ENCODE measurements at places on chromosomes 4 and X. TPM values are rescaled to one million over a fixed set of nuclear protein-coding genes. Genes with fewer than 3 reads are reported as not detected.
A peak's percentile ranks its signal among the peaks of the same experiment; 100 is the strongest.

Gene PPEF2
- not detected for total RNA-seq

DNA sequence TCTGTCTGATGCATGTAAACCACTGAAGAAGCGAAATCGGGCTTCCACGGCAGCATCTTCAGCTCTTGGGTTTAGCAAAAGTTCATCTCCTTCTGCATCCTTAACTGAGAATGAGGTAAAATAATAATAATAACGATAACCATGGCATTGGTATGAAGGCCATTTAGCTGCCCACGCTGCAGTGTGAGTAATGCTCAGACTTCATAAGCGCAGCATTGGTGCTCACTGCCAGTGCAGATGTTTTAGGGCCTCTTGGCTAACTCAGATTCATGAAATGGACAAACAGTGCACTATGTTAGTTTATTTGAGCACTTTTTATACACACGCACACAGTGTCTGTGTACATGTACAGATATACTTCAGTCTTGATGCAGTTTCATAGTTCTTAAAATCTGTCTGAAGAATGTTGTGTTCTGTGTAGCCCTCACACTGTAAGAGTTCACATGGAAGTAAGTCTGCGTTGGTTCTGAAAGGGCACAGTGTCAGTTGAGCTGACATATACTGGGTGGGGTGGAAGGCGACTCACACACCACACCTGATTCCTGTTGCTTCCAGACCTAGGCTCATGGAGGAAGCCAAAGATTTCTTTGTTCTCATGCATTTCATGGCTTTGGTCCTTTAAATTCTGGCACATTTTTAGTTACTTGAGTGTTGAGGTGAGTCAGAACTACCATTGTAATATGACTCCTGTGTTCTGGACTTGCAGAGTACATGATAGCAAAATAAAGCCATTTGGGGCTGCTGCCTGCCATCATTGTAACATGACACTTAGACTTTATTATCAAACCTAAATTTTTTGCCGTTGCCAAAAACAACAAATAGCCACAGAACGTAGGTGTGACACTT lies 68.7 kb downstream of the NSD2 start:
- DNase-seq: peak; percentile 91

Gene APLN
- 0.60 TPM for total RNA-seq

Gene SMAD1
- total RNA-seq: 7.5 TPM

- no peak for DNase-seq
Observed at GRCh38 chr4:149187726-149188125, 627.9 kb downstream of the IQCM start.

- peak; percentile 4 for DNase-seq
Observed at GRCh38 chr4:60020389-60020788, 1179.7 kb upstream of the ADGRL3 start.

DNA sequence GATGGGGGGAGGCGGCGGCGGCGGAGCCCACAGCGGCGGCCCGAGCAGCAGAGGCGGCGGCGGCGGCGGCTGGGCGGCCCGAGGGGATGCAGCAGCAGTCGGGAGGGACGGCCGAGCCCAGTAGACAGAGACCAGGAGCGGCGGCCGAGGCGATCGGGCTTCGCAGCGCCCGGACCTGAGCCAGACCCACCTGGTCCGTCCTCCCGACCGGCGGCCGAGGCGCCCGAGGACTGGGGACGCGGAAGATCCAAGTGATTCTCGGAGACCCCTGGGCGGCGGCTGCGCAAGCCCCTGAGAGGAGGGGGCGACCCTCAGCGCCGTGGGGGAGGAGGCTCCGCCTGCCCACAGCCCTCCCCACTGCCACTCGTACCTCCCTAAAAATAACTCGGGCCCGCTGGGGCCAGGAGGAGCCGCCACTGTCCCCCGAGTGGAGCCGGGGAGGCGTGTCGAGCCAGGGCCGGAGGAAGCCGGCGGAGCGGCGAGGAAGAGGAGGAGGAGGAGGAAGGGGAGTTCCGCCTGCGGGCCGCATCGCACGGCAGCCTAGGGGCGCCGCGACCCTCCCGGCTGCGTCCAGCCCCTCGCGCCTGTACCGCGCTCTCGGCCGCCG lies 608 bp downstream of the RAPGEF2 start:
- DNase-seq: no peak

GRCh38 chr4:87073199-87074120 lies 138.6 kb downstream of the AFF1 start:
- no peak for DNase-seq

- DNase-seq: peak; percentile 47
Observed at GRCh38 chrX:135484641-135485289, 35.7 kb upstream of the INTS6L start.

Gene ABLIM2
- total RNA-seq: 1.2 TPM

Gene CLIC2
- total RNA-seq: 0.52 TPM

- no peak for DNase-seq
Observed at GRCh38 chr4:15427701-15428100, at the start of gene C1QTNF7. Gene C1QTNF7, plus strand, starts transcription at chr4:15428033. Its CDS starts 7,711 bp downstream, at chr4:15435744.

Gene RASGEF1B
- 55.9 TPM for total RNA-seq

Gene HPGD
- 105 TPM for total RNA-seq

- DNase-seq: no peak
Observed at GRCh38 chr4:20829617-20830357, 129.5 kb downstream of the PACRGL start.

DNA sequence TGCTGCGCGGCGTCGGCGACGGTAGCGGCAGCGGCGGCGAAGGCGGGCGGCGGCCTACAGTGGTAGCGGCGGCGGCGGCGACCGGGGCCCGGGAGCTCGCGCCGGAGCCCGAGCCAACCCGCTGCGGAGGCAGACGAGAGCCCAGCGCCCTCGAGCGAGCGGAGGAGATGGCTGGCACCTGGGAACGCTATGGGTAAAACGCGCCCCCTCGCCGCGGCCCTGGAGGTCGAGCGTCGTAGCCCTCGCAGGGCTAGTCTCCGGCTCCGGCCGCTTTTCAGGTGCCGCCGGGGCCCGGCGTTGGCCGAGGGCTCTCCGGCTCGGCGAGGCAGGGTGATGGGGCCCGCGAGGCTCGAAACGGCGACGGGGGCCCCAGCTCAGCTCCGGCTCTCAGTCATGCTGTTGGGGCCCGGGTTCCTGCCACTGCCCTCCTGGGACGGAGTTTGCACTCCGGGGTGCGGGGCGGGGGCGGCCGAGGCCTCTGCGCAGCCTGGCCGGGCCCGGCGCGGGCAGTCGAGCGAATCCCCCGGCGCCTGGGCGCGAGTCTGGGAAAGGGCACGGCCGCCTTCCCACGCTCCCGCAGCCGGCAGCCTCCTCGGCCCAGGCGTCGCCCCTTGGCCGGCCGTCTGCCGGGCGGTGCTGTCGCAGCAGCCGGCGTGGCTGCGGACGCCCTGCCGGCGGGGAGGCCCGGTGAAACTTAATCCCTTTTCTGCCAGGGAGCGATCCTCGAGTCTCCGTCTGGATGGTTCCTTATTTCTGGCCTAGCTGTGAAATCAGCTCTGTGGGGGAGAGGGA lies 768 bp downstream of the MID2 start:
- no peak for DNase-seq

DNA sequence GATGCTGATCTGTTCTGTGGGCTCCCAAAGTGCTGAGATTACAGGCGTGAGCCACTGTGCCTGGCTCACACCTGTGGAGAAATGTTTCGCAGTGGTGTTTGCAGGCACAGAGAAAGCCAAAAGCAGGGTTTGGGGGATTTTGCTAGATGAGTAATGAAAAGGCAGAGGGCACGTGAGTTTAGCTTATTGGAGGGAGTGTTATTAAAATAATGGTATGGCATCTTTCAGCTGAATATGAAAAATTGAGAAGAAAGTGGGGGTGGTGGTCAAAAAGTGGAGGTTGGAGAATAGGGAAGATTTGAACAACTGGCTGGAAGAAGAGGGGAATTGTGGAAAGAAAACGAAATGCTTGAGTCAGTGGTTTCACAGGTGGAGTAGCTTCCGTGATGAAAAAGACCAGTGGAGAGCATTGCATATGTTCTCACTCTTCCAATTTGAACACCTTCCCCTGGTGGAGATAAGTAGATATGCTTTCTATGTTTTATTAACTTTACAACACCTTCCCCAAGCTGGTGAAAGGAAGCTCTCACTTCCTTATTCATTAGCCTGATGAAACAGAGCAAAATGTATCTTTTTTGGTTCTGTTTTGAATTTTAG lies 1.1 kb upstream of the CHST7 start:
- DNase-seq: no peak

DNA sequence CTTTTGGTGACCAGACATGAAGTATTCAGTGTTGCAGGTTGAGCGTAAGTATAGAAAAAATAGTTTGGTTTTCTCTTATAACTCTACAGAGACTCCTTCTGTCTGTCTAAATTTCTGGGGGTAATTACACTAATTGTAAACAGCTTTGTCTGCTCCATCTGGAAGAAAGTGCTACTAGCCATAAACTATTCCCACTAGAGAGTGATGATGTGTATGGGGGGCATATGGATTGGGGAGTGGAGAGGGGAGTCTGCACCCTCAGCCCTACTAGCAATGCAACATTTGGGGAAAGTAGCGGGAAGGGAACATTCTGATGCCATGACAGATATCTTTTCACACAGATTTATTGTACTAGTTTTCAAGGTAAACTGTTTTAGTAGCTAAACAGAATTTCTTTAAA lies 549.7 kb downstream of the TRIML1 start:
- DNase-seq: no peak

Gene SPATA4
- total RNA-seq: 0.65 TPM

- no peak for DNase-seq
Observed at GRCh38 chrX:110136136-110136535, 133.2 kb downstream of the TMEM164 start.

DNA sequence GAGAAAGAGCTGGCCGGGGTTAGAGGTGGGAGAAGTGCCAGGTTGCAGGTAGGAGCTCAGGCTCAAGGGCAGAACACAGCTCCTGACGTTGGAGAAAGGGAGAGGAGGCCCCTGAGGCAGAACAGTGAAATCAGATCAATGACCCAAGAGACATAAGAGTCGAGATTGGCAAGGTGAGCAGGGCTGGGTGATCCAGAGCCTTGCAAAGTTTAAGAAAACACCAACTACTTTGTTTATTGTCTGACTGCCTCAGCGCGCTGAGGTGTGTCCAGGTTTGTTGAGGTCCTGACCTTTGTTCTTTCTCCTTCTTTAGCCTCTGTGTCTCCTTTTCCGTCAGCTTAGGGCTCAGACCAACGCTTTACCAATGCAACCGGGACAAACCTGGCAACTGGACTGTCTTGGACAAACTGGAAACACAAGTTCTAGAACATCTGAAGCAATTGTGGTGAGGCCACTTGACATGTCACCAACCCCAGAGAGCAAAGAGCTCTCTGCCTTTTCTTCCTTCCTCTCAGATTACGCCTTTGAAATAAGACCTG lies 28.3 kb downstream of the CHRNA9 start:
- DNase-seq: peak; percentile 36

Gene ZNF280C
- total RNA-seq: 2.6 TPM

DNA sequence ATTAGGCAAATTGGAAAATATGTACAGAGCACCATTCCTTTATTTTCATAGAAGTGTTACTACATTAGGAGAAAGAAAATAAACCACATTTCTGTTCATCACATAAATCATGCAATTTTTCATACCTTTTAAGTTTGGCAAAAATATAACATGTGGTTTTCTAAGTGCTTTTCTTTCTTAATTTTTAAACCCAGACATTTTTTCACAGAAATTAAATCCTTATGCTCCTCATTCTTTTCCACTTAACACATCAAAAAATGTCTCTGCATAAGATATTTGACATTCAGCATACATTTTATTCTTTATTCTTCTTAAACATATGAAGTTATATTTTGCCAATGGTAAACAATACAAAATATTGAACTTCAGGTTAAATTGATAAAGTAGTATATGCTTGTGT lies 826.6 kb upstream of the SLIT2 start:
- DNase-seq: no peak

- no peak for DNase-seq
Observed at GRCh38 chr4:10620935-10621488, 63.6 kb downstream of the CLNK start.

- no peak for DNase-seq
Observed at GRCh38 chrX:100297728-100298127, 112.3 kb downstream of the PCDH19 start.

Gene FAM47A
- not detected for total RNA-seq

Gene RNF212
- 0.52 TPM for total RNA-seq

Gene C4orf54
- total RNA-seq: 0.05 TPM

- no peak for DNase-seq
Observed at GRCh38 chr4:680928-681645, 6.7 kb downstream of the MYL5 start.

DNA sequence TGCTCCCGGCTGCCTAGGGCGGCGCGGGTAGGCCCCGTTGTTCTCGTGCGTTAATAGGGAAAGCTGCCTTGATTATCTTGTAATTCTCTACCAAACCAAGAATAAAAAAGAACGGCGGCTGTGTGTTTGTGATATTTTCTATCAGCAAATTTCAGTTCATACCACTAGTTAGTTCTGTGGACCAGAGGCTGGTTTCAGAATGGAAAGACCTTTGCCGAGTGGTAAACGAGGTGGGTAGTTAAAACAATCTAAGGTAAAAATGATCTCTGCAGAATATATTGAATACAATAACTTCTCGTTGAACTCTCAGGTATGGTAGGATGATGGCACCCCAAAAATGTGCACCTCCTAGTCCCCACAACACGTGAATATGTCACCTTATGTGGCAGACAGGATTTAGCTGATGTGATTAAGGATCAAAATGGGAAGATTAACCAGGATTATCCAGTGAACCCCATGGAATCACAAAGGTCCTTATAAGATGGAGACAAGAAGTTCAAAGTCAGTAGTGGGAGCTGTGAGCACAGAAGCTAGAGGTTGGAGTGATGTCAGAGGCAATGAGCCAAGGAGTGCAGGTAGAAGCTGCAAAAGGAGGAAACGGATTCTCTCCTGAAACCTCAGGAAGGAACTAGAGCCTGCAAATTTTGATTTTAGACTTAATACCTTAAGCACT lies 574 bp upstream of the CFAP97 start:
- DNase-seq: peak; percentile 46

DNA sequence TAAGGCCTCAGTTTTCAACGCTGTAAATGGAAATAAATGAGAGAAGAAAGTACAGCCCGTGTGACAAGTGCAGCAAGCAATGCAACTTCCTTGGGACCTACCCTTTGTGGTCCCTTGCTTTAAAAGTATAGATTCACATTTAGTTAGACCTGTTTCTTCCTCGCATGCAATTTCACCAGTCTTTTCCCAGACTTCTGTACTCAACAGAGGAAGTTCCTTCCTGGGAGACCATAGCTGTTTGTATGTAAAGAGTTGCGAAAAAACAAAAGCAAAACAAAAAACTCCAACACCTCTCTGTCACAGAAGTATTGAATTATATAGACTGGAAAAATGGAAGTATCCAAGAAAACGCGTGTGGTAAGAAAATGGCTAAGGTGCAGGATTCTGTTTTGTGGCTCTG lies 1.1 kb upstream of the IRF2 start:
- no peak for DNase-seq

GRCh38 chrX:46912603-46913491 lies 626 bp downstream of the JADE3 start:
- no peak for DNase-seq

Gene ETFDH
- 17.4 TPM for total RNA-seq

Gene CSAG2
- total RNA-seq: not detected

Gene MAGEB10
- total RNA-seq: not detected

Gene ETDA
- not detected for total RNA-seq

GRCh38 chrX:13863324-13863723 lies 46.4 kb upstream of the GPM6B start:
- DNase-seq: no peak
